NCI-H2081 treated with DMSO at 0.1 percent for 48 hours (cell line): ENCODE measurements at places on chromosomes 3 and 15.

DNA sequence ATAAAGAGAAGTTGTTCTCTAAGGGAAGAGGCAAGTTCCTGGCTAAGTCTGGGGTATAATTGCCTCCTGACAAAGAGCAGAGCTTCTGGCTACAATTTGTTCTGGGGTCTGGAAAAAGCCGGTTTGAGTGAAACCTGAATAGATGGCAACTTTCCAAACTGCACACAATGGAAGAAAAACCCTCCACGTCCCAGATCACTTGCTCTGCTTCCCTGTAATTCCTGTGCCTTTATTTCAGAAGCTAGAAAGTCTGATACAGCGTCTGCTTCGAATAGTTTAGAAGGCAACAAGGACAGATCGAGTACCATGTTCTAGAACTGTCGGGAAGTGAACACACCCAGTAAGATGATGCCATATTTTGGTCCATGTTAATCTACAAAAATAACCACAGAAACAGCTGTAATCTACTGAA lies 1.6 kb upstream of the WDR82 start:
- no peak for DNase-seq

- no peak for DNase-seq
These were observed 891.1 kb downstream of the TUSC7 start for GRCh38 chr3:117600666-117601065.

GRCh38 chr3:179927191-179927590 lies 109.5 kb downstream of the PEX5L start:
- no peak for DNase-seq

DNA sequence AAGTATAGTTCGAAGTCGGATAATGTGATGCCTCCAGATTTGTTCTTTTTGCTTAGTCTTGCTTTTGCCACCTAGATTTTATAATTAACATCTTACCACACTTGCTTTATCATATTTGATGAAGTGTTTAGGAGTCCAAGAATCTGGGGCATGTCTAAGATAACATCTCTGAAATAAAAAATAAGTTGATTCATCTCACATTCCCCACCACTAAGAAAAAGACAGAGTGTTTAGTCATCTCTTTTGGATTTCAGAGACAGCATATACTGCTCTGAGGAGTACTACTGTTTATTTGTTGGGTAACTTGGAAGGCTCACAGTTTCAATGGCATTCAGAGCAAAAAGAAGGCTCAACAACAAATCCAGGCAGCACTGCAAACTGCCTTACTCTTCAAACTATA lies 324.2 kb upstream of the ATP11B start:
- DNase-seq, result no peak

GRCh38 chr15:57873564-57874209 lies 167.2 kb downstream of the POLR2M start:
- no peak for DNase-seq

DNA sequence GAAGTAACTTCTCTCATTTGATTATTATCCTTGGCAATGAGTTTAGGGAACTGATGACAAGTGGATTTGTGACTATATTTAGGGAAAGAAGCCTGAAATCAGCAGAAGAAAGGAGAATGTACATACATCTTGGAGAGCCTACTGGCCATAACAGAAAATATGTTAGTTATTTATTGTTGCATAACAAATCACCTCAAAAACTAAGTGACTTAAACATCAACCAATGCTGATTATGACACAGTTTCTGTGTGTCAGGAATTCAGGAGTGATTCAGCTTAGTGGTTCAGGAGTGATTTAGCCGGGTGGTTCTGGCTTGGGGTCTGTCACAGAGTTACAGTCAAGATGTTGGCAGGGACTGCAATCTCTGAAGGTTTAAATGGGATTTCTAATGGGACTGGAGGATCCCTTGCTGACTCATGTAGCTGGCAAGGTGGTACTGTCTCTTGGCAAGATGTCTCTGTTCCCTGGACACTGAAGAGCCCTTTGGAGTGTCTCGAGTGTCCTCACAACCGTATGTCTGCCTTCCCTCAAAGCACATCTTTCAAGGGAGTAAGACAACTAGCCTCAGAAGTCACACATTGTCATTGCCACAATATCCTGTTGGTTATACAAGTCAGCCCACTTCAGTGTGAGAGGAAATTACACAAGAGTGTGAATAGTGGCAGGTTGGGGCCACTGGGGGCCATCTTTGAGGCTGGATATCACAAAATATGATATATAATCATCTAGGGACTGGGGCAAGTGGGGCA lies 248.9 kb downstream of the SV2B start:
- no peak for DNase-seq

- no peak for DNase-seq
These were observed 96.6 kb downstream of the CGNL1 start for GRCh38 chr15:57472861-57473260.

DNA sequence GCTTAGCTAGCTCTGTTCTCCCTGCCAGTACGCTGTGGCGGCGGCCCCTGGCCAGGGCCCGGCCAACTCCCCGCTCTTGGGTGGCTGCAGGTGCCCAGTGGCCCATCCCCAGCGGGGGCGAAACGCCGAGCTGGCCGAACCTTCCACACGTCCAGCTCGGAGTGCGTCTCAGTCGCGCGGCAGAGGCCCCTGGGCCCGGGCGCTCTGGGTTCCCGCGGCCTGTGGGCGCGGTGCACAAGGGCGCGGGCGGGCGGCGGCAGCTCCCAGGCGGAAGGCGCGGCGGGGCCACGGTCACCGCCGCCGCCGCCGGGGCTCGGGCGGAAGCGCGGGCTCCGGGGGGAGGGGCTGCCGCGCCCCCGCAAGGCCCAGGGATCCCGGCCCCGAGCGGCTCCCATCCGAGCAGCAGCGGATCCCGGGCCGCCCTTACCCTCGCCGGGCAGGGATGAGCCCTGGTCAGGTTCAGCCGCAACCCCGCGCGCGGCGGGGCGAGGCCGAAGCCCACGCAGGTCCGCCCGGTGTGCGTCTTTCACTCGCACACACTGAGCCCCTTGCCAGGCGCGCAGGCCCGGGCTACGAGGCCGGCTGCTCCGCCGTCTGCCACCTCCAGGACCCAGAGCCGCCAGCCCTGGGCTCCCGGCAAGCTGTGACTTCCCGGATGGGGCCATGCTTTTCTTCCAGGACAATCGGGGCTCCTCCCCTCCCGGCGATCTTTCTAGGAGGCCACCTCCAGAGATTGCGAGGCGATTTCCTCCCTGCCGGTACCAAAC lies 54.2 kb downstream of the CCDC54 start:
- no peak for DNase-seq

GRCh38 chr15:58081456-58081855 lies 15.9 kb upstream of the ALDH1A2 start:
- no peak for DNase-seq

- no peak for DNase-seq
These were observed 850.3 kb upstream of the CADM2 start for GRCh38 chr3:84108442-84108971.

GRCh38 chr3:78614486-78614885 lies 1153.3 kb downstream of the ROBO1 start:
- DNase-seq, result no peak

- DNase-seq, result no peak
These were observed 365.6 kb downstream of the PTPRG start for GRCh38 chr3:61926923-61927322.

- DNase-seq, result no peak
These were observed 130.6 kb downstream of the CTNNB1 start for GRCh38 chr3:41329881-41330280.

DNA sequence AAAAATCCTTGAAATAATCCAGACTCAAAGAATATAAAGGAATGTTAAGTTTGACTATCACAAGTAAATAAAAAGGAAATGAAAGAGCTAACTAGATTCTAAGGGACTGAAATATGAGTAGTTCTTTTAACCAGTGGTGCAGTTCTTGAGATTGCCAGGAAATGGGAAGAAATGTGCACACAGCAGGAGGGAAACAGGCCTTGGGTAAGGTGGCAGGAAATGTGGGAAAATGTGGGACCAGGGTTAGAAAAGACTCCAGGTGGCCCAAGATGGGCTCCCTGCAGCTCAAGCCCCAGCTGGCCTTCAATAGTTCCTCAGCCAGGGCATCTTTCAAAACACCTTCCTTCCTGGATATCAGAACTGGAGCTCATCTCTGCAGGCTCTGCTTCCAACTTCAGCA lies 181.3 kb downstream of the ISL2 start:
- no peak for DNase-seq

GRCh38 chr3:122247087-122247824 lies 63.8 kb downstream of the CASR start:
- no peak for DNase-seq

- DNase-seq, result no peak
These were observed 5.0 kb upstream of the AP3S2 start for GRCh38 chr15:89898614-89899294.

GRCh38 chr15:36365963-36366362 lies 213.5 kb upstream of the CDIN1 start:
- DNase-seq, result no peak

DNA sequence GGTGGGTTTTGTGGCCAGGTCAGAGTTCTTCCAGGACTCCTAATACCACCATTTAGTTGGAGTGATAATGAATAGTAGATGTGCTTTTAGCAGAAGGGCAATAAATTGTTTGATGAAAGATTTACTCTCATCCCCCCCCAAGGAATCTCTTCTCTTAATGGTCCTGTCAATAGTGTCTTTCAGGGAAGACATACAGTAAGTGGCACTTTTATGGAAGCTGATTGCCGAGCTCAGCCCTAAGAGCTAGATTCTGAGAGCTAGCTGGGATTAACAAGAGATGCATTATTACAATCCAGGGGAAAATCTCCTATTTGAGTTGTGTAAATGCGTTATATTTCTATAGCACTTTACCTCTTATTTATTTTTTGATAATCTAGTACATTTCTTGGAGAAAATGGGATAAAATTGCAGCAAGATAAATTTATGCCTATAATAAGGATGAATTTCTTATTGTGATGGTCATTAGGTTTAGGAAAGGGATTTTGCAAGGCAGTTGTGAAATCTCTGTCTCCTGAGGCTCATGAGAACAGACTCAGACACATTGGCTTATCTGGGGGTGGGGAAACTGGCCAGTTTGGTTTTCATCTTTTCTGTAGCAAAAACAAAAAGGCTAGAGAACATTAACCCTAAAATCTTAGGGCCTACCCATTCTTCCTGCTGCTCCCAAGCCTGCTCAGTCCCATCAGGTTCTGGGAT lies 41.6 kb upstream of the CLSTN2 start:
- no peak for DNase-seq

GRCh38 chr3:169660709-169661360 lies 2.7 kb downstream of the MECOM start:
- DNase-seq, result no peak

DNA sequence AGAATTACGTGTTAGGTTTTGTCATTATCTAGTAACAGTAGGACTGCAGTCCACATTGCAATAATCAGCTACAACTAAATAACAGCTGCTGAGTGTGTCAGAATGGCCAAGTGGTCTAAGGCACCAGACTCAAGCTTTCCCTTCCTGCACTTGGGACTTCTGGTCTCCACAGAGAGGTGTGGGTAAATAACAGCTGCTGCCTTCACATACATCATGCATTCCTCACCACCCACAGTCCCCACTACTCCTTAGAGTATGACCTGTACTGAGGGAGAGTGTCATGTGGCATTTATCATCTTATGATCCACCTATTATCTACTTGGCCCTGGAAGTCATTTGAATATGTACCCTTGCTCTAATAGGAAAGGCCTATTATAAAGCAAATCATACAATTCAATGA lies 22.2 kb upstream of the ZMAT3 start:
- no peak for DNase-seq

- DNase-seq, result no peak
These were observed 36.9 kb upstream of the SKIL start for GRCh38 chr3:170320461-170321121.

GRCh38 chr3:127809211-127809610 lies 13.1 kb downstream of the MGLL start:
- DNase-seq, result no peak

GRCh38 chr3:195087328-195087727 lies 183.6 kb downstream of the XXYLT1 start:
- no peak for DNase-seq

- no peak for DNase-seq
These were observed 16.8 kb upstream of the SLC41A3 start for GRCh38 chr3:126100634-126101301.

- no peak for DNase-seq
These were observed 692.7 kb upstream of the GRM7 start for GRCh38 chr3:6168256-6168655.

GRCh38 chr3:34011171-34012101 lies 213.0 kb downstream of the PDCD6IP start:
- DNase-seq, result no peak

GRCh38 chr3:126667631-126668449 lies 12.9 kb upstream of the TXNRD3 start:
- no peak for DNase-seq

GRCh38 chr15:22229990-22230819 lies 149.9 kb downstream of the OR4M2 start:
- DNase-seq, result no peak

DNA sequence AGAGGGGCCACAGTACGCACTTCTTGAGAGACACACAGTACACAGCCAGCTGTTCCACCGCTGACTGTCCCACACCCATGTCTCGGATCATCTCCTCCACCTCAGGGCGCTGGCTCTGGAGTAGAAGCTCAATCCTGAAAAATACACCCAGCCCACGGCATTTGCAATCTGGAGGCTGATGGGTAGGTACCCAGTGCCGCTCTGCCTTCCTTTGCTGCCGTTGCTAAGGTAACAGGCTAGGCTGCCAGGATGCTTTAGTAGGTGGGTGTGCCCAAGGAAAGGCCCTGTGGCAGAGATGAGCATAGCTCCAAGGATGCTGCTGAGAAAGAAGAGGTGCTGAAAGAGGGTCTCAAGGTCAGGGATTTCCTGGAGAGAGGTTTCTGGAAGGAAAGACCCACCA lies 14.6 kb downstream of the TRAIP start:
- DNase-seq, result no peak

GRCh38 chr15:57541805-57542504 lies 49.7 kb upstream of the MYZAP start:
- DNase-seq, result no peak

DNA sequence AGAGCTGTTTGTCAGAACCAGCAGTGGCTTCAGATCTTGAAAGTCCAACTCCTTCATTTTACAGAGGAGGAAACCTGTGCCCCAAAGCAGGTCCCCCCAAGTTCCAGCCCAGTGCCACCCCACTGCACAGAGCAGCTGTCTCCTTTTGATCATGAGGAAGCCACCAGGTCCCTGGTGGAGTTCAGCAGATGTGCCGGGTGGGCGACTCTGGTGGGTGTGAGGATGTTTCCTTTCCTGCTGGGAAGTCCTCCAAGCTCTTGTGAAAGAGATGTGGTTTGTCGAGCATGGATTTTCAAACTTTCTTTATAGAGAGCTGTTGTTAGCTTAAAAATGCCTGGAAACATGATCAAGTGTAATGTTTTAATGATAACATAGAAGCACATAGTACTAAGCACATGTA lies 52.0 kb downstream of the SMAD3 start:
- DNase-seq, result no peak

DNA sequence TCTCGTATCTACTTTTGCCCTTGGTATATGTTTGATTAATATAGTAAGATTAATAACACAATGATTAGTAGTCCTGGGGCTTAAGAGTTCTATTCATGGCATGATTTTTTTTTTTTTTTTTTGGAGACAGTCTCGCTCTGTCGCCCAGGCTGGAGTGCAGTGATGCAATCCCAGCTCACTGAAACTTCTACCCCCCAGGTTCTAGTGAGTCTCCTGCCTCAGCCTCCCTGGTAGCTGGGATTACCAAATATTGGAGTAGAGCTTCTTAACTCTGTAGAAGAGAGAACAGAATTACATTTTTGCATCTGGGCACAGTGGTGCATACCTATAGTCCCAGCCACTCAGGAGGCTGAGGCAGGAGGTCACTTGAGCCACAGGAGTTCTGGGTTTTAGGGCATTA lies 58.9 kb downstream of the RAB7A start:
- DNase-seq, result no peak

- no peak for DNase-seq
These were observed 214.3 kb upstream of the LINGO1 start for GRCh38 chr15:77846986-77847385.

- no peak for DNase-seq
These were observed 13.9 kb downstream of the CDAN1 start for GRCh38 chr15:42723068-42723467.
